ENCODE measurements at places on chromosomes 2 and 18.
A peak's percentile ranks its signal among the peaks of the same experiment; 100 is the strongest.

GRCh38 chr2:10487081-10487740, 39.1 kb upstream of the ODC1 start:
- DNase-seq: no peak

DNA sequence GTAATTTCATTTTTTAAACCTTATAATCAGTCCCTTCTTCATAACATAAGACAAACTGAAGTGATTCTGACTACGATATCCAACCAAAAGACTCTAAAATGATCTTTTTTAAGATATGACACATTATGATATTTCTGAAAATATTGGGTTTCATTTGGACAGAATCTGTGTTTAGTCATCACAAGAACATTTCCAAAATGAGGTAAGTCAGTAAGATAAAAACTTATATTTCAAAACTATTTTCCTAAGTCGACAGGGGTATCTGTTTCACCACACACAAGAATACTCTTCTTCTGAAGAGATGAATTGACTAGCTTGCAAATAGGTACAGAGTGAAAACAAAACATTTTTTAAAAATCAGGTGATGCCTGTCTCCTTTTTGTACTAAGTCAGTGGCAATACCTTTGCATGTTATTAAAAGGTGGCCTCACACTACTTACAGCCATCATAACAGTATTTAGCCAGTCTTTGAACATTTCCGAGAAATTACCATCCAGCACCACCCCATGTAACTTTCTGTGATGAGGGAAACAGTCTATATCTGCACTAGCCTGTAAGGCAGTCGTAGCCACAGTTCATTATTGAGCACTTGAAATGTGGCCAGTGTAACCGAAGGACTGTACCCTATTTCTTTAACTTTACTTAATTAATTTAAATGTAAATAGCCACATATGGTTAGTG, 13.5 kb downstream of the STK39 start:
- DNase-seq: no peak

DNA sequence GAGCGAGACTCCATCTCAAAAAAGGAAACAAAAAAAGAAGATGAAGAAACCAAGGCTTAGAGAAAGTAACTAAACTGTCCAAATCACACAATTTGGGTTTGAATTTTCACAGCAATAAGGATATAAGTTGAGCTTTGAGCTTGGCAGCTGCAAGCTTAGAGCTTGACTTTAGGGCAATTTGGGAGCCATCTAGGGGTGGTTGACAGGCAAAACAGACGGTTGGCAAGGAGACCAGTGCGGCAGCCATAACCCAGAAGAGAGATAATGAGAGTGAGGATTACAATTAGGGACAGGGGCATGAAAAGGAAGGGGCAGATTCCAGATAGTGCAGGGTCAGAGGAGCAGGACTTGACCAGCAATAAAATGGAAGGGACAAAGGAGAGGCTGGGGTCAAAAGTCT, 382.2 kb upstream of the HNRNPA3 start:
- DNase-seq: no peak

DNA sequence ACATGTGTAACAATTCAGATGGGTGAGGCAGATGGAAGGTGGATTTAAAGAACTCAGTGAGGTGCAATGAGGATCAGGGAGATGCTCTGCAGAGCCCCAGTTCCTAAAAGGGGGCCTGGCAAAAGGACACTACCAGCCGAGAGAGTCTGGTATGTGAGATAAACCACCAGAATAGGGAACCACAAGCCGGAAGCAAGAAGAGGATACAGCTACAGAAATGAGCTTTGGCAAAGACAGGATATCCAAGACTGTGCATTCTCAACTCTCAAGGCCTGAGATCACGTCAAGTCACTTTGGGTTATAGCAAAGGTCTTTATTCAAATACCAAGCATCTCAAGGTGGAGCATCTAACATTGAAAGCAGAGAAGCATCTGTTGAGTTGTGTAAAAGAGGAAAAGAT, 293.5 kb downstream of the ARHGAP15 start:
- DNase-seq: no peak

DNA sequence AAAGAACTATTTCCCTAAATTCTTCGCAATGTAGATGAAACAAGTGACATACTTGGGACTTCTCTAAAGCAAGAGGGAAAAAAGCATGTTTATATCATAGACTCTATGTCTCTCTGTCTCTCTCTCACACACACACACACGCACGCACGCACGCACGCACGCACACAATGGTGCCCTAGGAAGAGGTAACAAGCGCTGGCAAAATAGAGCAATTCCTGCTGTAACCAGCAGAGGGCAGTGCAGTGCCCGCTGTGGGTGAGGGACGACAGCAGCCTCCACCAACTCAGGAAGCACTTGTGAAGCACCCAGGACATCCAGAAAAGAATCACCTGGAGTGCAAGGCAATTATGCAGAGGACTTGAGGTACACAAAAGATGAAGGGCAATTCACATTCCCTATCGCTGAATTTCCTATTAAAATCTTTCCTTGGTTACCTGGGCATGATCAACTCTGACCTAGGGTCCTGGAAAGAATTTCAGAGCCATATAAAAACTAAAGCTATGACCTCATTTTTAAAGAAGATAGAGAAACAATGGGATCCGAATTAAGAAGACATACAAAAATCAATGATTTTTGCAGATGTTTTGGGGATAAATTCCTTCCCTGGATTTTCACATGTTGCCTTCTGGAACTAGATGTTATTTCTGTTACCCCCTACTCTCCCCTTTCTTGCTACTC, 166.4 kb downstream of the PDE11A start:
- DNase-seq: peak; percentile 55

DNA sequence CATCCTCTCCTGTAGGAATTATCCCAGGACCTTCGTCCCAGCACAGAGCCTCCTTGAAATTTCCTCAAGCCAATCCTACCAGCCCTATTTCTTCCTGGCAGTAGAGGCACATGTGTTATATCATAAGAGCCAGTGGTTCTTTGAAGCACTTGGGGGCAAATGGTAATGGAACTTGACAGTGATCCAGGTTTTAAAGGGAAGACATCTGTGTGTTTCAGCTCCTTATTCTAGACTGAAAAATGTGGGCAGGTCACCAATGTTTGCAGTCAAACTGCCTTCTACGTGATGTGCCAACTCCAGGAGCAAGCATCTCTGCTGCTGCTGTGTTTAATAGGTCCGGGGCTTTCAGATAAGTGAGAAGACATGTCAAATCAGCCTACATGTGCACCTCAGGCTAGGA, 157.1 kb downstream of the GALNT14 start:
- no peak for DNase-seq

- DNase-seq: no peak
These were observed 9.2 kb downstream of the ALLC start for GRCh38 chr2:3667151-3667631.

DNA sequence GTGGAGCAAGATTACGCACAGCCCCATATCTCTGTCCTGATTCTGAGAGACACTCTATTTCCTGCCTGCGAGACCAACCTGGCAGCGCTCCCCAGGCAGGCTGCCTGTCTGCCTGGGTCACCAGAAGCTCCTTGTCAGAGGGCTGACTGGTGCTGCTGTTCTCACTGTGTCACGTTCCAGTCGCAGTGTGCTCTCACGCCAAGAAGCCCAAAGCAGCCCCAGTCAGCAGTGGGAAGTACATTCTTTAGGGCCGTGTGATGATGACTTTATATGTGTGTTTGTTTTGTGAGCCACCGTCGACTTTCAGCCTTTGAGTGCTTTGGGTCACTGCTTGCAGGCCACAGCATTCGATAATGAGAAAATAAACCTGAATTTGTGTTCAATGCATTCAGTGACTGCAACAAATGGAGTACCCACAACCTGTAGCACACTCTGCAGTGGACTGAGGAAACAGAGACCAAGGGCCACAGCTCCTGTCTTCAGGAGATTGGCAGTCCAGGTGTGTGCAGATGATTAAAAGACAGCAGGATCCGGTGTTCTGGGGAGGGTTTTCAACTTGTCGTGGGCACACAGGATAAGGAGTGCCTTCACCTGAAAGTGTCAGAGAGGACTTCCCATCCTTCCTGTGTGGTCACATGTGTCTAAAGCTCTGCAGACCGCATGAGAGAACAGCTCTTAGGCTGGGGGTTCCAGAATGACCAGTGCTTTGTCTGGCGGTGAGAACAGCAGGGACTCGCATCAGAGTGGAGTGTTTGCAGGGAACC, 4.8 kb downstream of the TNFRSF11A start:
- DNase-seq: peak; percentile 19

DNA sequence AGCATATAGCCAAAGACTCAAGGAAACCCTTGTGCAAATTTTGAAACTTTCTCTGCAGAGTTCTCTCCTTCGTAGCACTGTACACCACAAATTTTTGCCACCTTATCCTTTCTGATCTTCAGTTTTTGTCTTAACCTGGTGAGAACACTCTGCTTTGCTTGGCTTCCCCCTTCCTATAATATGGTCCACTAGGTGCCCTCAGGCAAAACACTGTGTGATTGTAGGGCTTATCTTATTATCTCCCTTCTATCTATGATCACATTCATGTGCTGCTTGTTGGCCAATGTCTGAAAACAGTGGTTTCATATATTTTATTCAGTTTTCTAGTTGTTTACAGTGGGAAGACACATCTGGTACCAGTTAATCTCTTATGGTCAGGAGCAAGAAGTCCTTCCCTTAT, 111.1 kb downstream of the MTX2 start:
- no peak for DNase-seq

GRCh38 chr2:121253021-121253673, 31.9 kb downstream of the TFCP2L1 start:
- DNase-seq: no peak

GRCh38 chr2:164887434-164888144, 46.0 kb upstream of the COBLL1 start:
- no peak for DNase-seq

DNA sequence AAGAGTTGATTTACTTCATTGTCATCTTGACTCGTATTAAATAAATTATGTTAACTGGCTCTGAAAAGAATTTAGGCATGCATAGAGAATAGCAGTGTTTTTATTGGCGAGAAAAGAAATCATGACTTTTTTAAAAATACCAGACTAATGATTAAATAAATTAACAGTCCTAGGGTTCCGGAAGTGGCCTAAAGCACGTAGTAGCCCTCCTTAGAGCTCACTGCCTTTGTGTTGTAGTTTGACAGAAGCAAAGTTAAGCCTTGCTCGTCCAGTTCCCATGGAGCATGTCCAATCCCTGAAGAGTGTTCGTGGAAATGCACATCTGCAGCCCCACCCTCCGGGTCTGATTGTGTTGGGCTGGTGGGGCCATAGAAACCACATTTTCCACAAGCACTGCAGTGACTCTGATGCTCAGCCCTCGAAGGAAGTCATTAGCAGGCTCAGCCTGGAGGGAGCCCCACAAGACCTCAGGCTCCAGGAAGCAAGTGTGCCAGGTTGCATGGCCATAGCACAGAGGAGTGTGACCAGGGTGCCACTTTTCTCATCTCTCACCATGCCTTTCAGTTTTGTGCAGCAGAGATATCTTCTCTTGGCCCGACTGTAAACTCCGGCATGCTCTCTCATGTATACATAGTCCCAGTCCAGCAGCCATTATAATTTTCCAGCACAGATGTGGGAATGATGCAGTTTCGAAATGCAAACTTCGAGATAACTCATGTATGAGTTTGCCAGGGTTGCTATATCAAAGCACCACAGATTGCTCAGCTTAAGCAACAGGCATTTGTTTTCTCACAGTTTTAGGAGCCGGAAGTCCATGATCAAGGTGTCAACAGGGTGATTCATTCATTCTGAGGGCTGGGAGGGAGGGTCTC, 188.6 kb upstream of the SH3BP4 start:
- no peak for DNase-seq

DNA sequence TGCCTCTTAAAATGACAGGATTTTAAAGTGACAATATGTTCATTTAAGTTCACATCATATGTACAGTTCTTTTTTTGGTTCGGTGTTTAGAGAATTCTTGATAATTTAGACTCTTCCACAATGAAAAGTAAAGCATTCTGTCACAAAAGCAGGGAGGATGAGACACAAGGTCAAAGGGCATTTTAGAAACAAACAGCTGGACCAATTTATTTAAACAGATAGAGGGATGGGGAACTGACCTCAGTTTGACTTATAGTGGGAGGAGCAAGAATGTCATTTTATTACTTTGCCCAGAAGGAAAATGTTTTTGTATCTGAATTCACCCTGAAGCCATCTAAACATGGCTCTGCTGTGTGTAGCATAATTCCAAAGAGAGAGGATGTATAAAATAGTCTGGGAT, 128.5 kb downstream of the MEIS1 start:
- no peak for DNase-seq

- no peak for DNase-seq
These were observed 486.1 kb upstream of the UBE2E3 start for GRCh38 chr2:180494286-180494685.

- no peak for DNase-seq
These were observed 399.3 kb downstream of the LRATD1 start for GRCh38 chr2:15031745-15032240.

DNA sequence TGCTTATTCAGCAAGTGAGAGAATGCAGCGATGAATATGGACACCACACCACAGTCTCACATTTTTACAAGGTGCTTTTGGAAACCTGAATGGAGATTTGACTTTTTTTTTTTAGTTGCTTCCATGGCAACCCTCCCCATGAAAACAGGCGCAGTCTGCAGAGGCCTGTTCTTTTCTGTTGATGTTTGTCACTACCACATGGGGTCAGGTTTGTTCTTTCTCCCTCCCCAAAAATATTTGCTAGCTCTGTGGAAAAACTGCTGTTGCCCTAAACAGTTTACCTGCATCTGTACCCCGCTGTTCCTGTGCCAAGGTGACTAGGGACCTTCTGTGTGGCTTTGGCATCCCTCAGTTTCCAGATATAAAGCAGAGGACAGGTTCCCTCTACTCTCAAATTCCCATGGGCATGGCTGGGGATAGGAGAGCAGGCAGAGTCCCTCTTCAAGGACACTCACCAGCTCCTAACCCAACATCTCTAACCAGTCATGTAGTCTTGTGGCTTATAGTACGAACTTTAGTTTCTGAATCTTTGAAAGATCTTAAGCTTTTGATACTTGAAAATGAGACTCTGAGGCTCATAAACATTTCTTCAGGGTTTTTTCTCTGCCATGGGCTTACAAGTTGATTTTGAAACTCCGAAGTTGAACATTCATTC, 14.7 kb upstream of the MAPRE2 start:
- DNase-seq: no peak

- no peak for DNase-seq
These were observed 27.8 kb downstream of the CACNB4 start for GRCh38 chr2:152071092-152071491.

- DNase-seq: no peak
These were observed 1285.7 kb downstream of the CNTNAP5 start for GRCh38 chr2:125310657-125311364.

GRCh38 chr18:11906176-11906575, 1.9 kb downstream of the MPPE1 start:
- DNase-seq: no peak

GRCh38 chr18:9386879-9387278, 52.3 kb downstream of the TWSG1 start:
- no peak for DNase-seq

DNA sequence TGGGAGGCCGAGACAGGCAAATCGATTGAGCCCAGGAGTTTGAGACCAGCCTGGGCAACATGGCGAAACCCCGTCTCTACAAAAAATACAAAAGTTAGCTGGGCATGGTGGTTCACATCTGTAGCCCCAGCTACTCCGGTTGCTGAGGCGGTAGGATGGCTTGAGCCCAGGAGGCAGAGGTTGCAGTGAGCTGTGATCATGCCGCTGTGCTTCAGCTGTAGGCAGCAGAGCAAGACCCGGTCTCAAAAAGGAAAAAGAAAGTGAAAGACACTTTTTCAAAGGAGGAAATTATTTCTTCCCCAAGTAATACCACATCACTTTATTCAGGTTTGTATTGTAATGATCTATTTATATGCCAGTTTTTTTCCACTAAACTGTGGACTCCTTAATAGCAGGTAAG, 35.7 kb upstream of the TAF4B start:
- DNase-seq: peak; percentile 38

- no peak for DNase-seq
These were observed 459 bp upstream of the ATP6V1C2 start for GRCh38 chr2:10720947-10721395.

Data from activated naive CD4-positive, alpha-beta T cell treated with anti-CD3 and anti-CD28 coated beads, Interleukin-2, amount 50 U/mL, for 16 hours (primary cell).